ENCODE measurements at places on chromosomes 5 and 9. TPM values are rescaled to one million over a fixed set of nuclear protein-coding genes. Genes with fewer than 3 reads are reported as not detected.

Gene ACSL6
- 3.3 TPM for total RNA-seq

DNA sequence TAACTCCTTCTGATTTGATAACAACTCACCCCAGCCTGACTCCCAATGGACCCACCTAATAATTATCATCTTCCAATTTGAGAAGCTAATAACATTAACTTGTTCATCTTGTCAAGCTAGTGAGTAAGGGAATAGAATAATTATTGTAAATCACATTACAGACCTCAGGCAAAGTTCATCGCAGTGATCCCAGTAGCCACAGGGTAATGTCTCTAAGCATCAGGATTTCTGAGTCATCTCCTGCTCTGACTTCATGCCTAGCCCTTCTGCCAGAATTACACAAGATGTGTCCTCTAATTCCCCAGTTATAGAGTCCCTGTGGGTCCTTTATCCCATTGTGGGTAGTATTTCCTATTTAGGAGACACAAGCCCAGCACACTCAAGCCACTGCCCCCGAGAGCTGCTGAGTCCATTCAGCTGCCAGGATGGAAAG is 365.7 kb downstream of the DEPDC1B start:
- no peak for DNase-seq

DNA sequence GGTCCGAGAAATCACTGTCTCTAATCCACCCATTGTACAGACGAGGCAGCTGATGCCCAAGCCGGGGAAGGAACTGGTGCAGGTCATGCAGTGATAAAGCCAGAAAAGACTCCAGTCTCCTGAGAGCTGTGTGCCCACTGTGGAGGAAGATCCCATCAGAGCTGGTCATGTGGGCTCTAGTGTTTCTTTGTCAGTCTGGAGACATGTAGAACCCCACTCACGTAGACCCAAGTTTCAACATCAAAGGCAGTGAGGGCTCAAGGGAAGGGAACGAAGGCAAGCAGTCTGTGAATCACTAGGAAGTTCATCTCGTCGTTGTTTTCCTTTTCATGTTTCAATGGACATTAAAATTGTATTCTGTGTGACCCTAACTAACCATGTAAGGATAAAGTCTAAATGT is 14.6 kb upstream of the GLIPR2 start:
- no peak for DNase-seq

GRCh38 chr9:32707326-32707725 is 71.9 kb upstream of the TAF1L start:
- DNase-seq = no peak
